ENCODE measurements at places on chromosomes 3 and 15.

GRCh38 chr3:14857506-14857905 is 38.7 kb downstream of the FGD5 start:
- no peak for DNase-seq

DNA sequence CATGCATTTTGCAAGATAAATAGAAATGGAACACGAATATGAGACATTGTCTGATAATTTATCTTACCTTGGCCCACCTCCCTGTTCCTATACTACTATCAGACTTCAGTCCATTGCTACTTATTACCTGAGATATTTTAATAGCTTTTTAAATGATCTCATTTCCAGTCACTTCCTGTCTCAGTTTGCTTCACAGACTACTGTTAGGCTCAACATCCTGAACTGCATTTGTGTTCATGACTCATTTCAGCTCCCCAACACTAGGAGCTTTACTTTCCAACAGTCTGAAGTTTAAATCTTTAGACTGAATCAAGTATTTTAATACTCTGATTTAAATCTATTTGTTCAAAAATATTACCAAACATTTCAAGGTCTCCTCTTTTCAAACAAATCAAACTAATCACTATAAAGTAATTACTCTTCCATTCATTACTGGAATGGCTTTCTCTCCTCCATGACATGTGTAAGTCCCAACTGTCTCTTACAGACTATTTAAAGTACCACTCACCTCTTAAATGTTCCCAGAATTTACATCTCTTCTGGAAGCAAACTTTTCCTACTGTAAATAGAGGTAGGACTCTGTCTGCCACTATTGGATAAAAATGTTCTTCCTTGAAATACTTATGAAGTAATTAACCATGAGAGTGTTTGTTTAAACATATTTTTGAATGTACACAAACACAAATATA is 1277.6 kb downstream of the ZPLD1 start:
- peak; percentile 49 for DNase-seq

DNA sequence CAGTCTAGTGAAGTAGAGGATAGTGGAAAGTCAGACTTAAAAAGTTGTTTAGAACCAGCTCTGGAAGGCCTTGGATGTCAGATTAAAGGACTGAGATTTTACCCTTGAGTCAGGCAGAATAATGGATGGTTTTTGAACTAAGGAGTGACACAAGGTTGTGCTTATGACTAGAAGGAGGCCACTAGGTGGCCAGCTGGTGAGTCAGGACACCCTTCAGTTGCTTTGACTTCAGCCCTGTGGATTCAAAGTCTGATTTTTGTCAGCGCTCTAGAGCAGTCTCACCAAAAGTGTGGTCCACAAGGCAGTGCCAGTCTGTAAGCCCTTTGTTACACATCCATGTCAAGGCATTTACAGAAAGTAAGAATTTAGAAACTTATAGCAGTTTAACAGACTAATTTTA is 3.8 kb upstream of the GABPB1 start:
- peak; percentile 46 for DNase-seq

- no peak for DNase-seq
Observed at GRCh38 chr3:184472723-184473428, 88.7 kb upstream of the EPHB3 start.

DNA sequence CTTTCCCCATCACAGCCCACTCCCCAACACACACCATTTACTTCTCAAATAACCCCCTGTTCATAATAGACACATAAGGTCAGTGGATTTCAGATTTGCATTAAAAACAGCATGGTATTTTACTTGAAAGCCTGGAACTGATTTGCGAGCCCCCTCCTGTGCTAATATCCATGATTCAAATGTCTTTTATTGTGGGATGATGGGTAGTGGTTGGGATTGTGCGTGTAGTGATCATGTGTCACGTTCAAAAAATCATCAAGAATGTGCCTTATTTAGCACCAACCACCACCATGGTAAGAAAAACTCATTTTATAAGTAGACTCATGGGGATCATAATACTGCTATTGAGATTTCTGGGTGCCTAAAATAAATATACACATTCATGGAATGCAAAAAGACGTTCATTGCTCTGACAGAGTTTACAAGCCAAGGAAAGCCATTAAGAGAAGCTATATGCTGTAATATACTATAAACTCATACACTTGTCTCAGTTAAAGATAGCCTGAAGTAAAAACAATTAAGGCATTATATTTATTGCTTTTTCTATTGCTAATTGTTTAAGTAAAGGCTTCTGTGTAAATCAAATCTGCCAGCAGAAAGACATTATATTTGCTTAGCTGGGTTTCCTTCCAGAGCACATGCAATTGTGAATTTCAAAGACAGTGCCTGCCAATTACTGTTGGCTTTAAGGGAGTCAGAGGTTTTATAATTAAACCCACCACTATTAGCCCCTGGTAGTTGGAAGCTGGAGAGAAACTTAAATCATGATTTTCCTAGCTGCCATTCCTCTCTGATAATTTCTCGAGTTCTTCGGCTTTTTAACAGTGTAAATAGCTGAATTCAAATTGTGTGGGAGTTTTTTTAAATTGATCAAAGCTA is 4.0 kb downstream of the TRAT1 start:
- no peak for DNase-seq

GRCh38 chr3:119582178-119582577 is 2.9 kb downstream of the ADPRH start:
- no peak for DNase-seq

DNA sequence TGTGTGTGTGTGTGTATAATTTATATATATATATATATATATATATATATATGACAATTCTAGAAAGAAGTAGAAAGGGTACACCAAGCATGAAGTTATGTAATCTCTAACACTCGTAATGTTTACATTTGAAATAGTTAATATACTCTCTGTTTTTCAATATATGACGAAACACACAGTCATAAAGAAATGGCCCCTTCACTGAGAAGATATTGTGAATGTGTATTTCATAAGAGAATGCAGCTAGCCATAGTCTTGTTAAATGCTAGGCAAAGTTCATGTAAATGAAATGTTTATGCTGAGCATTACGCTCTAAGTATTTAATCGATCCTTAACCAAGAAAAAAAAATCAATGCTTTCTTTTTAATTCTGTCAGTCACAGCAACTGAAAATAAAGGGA is 154.7 kb upstream of the TSPAN3 start:
- DNase-seq = no peak

GRCh38 chr15:89745131-89745530 is 5.9 kb downstream of the MESP1 start:
- DNase-seq = no peak

DNA sequence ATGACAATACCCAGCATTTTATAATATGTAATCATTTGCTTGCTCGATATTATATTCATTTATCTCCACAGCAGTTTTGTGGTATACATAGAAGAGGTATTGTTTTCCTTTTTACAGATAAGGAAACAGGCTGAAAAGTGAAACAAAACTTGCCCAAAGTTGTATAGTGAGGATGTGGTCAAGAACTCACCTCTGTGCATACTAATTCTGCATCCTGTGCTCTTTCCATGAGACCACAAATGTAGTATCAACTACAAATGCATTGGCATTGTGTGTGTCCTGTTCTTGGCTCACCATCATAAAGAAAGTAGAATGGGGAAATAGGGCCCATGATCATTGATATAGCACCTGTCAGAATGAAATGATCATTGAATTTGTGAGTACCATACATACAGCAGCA is 167.3 kb downstream of the NECTIN3 start:
- DNase-seq = no peak

- DNase-seq = peak; percentile 95
Observed at GRCh38 chr3:156762631-156763185, 63.4 kb upstream of the LEKR1 start.

- no peak for DNase-seq
Observed at GRCh38 chr3:81500039-81500438, 261.4 kb downstream of the GBE1 start.

- DNase-seq = no peak
Observed at GRCh38 chr3:20125897-20126296, 60.1 kb downstream of the SGO1 start.

GRCh38 chr3:156976933-156977332 is 150.8 kb downstream of the LEKR1 start:
- DNase-seq = no peak

DNA sequence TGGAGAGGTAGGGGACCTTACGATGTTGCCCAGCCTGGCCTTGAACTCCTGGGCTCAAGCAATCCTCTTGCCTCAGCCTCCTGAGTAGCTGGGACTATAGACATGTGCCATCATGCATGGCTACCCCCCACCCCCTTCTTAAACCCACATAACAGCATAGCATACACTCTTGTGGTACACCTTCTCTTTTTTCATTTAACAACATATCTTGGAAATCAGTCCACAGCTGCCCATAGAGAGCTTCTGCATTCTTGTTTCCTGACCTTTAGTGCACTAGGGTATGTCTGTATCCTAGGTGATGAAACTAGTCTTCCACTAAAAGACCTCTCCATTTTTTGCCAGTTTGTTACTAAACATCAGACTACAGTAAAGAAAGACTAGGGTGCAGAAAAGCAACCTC is 33.0 kb downstream of the SLC28A1 start:
- no peak for DNase-seq

- DNase-seq = no peak
Observed at GRCh38 chr3:162507397-162507796, 1010.8 kb downstream of the OTOL1 start.

Data from fibroblast of skin of abdomen (primary cell).